ENCODE measurements at places on chromosomes 12 and 14.

DNA sequence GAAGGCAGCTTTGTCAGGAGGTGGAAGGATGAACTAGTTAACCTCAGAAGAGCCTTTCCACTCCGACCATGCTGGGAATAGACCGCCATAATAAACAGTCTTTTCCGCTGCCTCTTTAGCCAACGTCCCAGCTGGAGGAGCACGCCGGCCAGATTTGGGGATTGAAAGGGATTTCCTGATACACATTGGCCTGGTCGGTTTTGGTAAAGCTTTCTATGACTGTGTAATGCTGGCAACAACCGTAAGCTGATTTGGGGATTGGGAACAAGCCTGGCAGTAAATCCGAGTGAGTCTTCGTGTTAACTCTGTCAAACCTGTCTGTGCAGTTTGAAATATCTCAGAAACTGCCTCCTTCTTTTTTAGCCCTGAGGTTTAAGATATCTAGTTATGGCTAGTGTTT lies 87.0 kb downstream of the DAD1 start:
- no peak for DNase-seq

DNA sequence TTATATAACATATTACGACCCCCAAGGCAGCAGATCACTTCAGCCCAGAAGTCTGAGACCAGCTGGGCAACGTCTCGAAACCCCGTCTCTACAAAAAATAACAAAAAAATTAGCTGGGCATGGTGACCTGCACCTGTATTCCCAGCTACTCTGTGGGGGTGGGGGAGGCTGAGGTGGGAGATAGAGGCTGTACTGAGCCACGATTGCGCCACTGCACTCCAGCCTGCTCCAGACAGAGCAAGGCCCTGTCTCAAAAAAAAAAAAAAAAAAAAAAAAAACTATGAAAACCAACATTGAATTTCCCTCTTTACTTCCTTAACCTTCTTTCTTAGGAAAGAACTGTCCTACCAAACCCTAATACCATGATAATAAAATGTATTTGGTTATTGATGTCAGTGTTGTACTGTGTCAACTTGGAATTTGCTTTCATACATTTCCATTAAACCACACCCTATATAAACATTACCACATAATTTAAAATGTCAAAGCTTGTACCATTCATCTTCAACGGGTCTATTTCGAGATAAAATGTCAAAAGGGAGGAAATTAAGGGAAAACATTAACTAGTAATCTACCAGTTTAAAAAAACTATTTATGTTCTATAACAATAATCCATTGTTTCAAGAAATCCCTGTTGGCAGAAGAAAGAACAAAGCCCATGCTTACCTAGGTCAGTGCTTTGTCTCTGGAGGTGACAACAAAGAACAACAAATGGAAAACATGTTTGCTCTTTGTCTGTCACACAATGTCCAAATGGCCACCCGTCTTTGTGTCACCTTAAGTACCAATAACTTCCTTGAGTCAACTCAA lies 17.4 kb downstream of the GALNT4 start:
- DNase-seq = no peak

DNA sequence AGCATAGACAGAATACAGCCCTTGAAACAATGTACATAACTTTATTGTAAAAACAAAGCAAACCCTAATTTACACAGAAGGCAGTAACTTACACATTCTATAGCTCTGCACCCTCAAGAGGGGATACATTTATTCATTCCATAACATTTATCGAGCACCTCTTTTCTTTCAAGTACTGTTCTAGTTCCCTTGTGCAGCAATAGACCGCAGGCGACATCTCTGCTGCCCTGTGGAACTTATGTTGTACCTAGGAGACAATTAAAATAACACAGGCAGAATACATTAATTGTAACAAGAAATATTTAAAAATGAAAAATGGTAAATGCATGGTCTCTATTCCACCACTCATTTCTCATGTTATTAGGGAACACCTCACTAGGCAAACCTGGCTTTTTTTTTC lies 1.4 kb upstream of the ARHGDIB start:
- DNase-seq = no peak

- no peak for DNase-seq
Observed at GRCh38 chr14:85198001-85198400, 331.9 kb upstream of the FLRT2 start.

GRCh38 chr14:103056322-103057027 lies 874 bp downstream of the CDC42BPB start:
- DNase-seq = no peak

GRCh38 chr14:50795142-50795541 lies 35.8 kb downstream of the NIN start:
- DNase-seq = no peak

DNA sequence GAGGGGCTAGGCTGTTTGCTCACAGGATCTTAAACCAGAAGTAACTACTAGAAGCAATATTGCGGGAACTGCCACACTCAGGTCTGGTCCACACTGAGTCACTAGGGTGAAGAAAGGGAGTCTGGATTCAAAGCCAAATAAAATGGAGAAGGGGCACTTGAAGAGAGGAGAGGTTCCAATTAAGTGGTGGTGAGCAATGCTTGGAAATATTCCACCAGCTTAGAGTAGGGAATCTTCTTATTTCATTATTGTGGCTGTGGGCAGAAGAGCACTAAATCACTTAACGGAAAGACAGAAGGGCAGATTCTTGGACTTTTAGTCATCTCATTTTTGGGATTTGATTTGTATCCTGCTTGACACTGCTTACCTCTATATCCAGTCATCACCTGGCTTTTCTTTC lies 48.6 kb upstream of the PPP1R12A start:
- no peak for DNase-seq

GRCh38 chr12:13167226-13167625 lies 29.3 kb upstream of the EMP1 start:
- no peak for DNase-seq

- DNase-seq = no peak
Observed at GRCh38 chr12:52045794-52046199, 5.4 kb upstream of the NR4A1 start.

DNA sequence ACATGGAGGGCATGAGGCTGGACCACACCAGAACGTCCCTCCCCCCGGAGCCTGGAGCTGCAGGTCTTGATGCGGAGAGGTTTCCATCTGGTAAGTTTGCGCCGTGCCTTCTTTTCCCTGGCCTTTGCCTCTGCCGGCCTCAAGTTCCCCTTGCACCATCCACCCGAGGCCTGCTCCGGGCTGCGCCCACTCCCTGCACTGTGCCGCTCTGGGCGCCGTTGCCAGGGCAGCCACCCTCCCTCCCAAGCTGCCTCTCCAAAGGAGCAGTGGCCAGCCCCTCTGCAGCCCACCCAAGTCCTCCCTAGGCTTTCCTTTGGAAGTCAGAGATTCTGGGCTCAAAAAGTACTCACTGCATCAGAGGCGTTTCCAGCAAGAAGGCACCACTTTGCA lies 46.2 kb upstream of the MEG3 start:
- no peak for DNase-seq

- DNase-seq = no peak
Observed at GRCh38 chr12:121165316-121165715, 32.6 kb downstream of the P2RX7 start.

DNA sequence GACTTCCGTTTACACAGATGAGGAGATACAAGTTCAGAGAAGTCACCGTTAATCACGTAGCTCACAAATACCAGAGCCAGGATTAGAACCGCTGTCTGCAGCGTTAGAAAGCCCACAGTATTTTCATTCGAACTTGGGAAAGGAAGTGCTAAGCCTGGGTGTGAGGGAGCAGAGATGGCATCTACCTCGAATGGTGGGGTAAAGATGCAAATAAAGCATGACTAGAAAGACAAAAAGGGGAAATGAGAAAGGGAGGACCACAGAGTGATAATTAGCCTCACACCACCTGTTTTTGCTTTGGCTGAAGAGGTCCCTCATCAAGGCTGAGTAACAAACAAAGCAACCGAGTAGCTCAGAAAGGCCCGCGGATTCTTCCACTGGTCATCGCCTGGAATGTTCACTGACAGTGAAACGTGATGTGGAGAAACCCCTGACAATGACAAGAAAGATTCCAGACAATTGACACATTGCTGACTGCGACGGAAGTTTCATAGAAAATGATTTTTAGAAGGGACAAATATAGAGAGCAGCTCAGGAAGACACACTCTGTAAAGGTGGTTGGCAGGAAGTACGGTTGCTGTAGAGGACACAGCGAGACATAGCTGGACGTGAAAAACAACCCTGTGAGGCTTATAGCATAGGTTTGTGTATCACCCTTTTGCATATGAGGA lies 31.5 kb upstream of the BHLHE41 start:
- DNase-seq = no peak

GRCh38 chr12:39252628-39253027 lies 190.3 kb downstream of the KIF21A start:
- no peak for DNase-seq

DNA sequence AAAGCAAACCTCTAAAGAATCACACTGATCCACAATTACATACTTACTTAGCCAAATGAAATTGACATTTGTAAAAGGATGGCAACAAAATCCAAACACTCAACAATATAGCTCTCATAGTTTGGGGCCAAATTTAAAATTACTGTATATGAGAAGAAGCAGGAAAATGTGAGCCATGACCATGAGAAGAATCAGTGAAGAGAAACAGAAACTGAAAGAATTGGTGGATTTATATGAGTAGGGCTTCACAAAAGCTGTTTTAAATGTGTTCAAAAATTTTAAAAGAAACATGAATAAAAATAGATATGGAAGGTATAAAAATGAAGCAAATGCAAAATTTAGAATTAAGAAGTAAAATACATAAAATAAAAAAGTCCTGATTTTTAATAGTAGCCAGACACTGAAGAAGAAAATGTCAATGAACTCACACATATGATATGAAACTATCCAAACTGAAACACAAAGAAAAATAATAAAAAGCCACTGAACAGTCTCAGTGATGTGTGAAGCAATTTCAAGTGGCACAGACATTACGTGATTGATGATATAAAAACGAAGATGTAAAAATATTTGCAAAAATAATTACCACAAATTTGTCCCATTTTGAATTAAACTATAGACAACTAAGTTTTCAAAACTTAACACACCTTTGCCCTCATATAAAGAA lies 87.9 kb upstream of the MDGA2 start:
- no peak for DNase-seq

- DNase-seq = no peak
Observed at GRCh38 chr12:129903956-129904829, at the start of gene TMEM132D. Gene TMEM132D (minus strand): TSS chr12:129904025.

DNA sequence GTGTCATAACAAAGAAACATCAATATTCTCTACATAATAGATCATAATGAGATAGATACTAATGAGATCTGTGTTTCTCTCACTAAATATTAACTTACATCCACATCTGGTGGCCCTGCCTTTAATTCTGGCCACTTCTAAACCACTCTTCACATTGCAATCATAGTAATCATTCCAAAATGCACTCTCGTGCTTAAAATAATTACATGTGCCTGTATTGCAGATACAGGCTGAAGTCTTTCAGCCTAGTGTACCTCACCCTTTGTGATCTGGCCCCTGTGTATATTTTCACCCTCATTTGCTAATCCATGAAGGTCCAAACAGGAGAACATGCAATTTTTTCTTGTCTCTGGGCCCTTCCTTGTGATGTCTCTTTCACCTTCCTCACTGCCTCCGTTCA lies 108.0 kb downstream of the LIN7A start:
- no peak for DNase-seq

- DNase-seq = no peak
Observed at GRCh38 chr12:59040656-59041055, 120.4 kb upstream of the LRIG3 start.

GRCh38 chr12:66058554-66058953 lies 72.0 kb downstream of the LLPH start:
- no peak for DNase-seq

GRCh38 chr12:94805749-94806529 lies 155.6 kb upstream of the TMCC3 start:
- DNase-seq = no peak
